Sigmoid colon (tissue), 7 donors: ENCODE measurements at places on chromosomes 6 and 20. TPM values are rescaled to one million over a fixed set of nuclear protein-coding genes. Genes with fewer than 3 reads are reported as not detected.

- no peak for DNase-seq
These were observed 50.9 kb downstream of the RIOK1 start for GRCh38 chr6:7440476-7440875.

DNA sequence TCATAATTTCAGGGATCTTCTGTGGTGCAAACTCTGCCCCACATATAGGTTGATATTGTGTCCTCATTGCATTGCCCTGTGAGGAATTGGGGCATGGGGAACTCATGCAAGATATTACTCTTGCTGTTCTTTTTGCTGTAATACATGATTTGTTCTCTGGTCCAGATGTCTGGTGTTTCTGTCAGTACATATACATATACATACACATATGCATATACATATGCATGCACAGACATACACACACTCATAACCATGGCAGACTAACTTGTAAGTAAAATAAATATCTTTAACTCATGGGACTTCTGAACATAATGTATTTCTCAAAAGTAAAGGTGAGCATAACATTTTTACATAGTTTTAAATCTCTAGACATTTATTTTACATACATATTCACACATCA is 438.3 kb downstream of the CD109 start:
- DNase-seq: no peak

- DNase-seq: no peak
These were observed 200.6 kb downstream of the MAFB start for GRCh38 chr20:40488401-40488800.

- DNase-seq: no peak
These were observed 3.0 kb upstream of the ABCF1 start for GRCh38 chr6:30568245-30568644.

GRCh38 chr6:33628401-33628964 is 7.4 kb downstream of the ITPR3 start:
- no peak for DNase-seq

GRCh38 chr6:147131532-147132128 is 72.6 kb upstream of the STXBP5 start:
- no peak for DNase-seq

GRCh38 chr6:93165850-93166430 is 253.4 kb downstream of the EPHA7 start:
- no peak for DNase-seq

DNA sequence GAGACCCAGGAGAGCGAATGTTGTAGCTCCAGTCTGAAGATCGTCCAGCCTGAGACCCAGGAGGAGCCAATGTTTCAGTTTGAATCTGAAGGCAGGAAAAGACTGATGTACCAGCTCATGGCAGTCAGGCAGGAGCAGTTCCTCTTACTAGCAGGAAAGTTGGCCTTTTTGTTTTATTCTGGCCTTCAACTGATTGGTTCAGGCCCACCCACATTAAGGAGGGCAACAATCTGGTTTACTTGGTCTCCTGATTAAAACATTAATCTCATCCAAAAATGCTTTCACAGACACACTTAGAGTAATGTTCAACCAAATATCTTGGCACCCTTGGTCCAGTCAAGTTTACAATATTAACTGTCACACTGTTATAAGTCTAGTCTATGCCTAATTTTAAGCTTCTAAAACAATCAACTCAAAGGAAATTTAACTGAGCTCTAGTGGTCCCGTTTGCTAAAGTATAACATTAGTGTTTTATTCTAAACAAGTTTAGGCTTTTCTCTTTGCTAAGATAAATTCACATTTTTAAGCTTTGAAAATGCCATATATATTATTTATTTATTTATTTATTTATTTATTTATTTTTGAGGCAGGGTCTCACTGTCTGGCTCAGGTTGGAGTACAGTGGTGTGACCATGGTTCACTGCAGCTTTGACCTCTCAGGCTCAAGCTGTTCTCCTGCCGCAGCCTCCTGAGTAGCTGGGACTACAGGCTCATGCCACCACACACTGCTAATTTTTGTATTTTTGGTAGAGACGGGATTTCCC is 275.5 kb upstream of the SLC35B3 start:
- DNase-seq: no peak

GRCh38 chr6:163186527-163186926 is 228.0 kb upstream of the QKI start:
- no peak for DNase-seq

GRCh38 chr6:12869816-12870432 is 153.4 kb downstream of the PHACTR1 start:
- no peak for DNase-seq

DNA sequence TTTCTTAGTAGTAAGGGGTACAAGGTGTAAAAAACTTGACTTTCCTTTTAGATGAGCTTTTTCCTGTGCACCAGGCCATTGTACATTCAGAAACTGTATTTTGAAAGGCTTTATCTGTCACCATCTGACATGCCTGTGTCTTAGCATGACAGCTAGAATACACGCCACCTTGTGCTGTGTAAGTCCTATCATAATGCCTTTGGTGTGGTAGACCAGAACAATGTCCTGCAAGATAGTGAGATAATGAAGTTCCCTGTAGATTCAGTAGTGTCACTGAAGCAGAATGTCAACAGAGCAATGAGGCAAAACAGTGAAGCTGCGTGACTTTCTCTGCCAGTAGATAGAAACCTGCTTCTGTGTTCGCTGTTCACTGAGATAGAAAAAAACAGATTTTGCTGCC is 105.8 kb downstream of the JAG1 start:
- DNase-seq: no peak

The OPRM1 gene
- 0.41 TPM for total RNA-seq

DNA sequence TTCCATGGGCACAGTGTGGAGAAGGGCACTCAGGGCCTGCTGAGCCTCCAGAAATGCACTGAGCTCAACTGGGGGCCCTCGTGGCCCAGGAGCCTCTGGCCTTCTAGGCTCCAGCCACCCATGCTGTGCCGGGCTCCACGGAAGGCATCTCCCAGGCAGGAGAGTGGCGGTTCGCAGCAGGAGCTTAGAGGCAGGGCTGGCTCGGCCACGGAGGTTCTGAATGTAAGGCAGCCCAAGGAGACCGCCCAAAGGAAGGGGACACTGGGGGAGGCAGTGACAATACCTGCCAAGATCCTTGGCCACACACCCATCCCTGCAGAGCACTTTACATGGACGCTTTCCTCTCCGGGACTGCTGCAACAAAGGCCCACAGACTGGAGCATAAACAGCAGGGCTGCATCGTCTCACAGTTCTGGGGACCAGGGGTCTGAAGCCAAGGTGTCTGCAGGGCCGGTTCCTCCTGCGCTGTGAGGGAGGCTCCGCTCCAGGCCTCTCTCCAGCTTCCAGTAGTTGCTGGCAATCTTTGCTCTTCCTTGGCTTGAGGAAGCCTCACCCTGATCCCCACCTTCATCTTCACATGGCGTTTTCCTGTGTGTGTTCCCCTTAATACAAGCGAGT is 128.2 kb upstream of the CDH4 start:
- no peak for DNase-seq

GRCh38 chr6:25363427-25363826 is 84.3 kb downstream of the CARMIL1 start:
- no peak for DNase-seq
